Stimulated activated CD4-positive, alpha-beta T cell treated with anti-CD3 and anti-CD28 coated beads, Interleukin-15, amount 100 ng/mL, for 48 hours (primary cell): ENCODE measurements at places on chromosomes 5 and 9.

GRCh38 chr5:174737330-174737729 lies 12.9 kb downstream of the MSX2 start:
- no peak for DNase-seq

DNA sequence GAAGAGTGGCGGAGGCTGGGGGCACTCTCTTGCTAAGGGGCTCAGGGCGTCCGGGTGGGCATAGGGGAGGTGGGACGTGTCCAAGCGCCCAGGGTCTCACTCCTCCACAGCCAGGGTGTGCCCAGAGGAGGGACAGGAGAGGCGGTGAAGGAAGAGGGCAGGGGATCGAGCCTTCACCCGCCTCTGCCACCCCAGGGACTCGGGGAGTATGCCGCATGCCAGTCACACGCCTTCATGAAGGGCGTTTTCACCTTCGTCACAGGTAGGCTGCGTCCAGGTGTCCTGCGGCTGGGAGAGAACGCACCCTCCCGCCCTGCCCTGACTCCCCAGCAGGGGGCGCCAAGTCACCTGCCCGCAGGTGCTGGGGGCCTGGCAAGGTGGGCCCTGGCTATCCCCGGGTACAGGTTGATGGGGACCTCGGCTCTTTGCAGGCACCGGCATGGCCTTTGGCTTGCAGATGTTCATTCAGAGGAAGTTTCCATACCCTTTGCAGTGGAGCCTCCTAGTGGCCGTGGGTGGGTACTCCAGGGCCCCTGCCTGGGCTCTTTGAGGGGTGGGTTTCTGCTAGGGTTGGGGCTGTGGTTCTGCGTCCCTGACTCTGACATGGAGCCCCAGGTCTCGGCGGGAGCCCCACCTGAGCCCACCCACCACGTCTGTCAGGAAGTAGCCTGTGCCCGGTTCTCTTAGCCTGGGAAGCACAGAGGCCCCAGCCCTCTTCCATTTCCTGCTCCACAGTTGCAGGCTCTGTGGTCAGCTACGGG lies 552 bp downstream of the TMEM141 start:
- DNase-seq = peak; percentile 38

- no peak for DNase-seq
Measured at GRCh38 chr5:158514986-158515359, 584.7 kb downstream of the EBF1 start.

DNA sequence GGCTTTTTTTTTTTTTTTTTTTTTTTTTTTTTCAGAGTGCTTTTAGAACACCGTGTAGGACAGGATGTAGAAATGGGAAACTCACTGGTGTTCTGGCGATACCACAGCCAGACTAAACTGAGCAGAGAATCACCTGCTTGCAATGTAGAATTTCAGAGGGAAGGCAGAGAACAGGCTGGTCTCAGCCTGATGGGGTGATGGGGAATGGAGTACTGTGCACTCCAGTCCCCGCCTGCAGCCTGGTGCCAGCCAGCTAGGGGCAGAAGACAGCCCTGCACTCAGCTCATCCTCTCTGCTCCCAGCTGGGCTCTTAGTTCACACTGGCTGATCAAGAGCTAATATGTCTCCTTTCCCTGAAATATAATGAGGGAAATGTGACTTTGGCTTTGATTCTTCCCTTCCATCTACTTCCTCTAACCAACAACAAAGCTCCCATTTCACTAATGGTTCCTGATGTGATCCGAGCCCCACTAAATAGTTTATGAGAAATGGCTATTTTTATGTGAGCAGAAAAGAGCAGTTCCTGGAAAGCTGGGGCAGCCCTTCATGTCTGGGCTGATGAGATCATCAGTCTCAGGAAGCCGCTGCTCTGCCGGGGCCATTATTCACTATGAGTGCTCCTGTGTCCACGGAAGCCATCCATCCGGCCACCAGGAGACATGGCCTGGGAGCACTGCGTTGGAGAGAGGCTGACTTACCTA lies 209.7 kb downstream of the GADD45G start:
- DNase-seq = no peak

GRCh38 chr5:73444499-73445438 lies 3.8 kb downstream of the FOXD1 start:
- no peak for DNase-seq

GRCh38 chr5:139058121-139058520 lies 140.0 kb downstream of the SIL1 start:
- no peak for DNase-seq

DNA sequence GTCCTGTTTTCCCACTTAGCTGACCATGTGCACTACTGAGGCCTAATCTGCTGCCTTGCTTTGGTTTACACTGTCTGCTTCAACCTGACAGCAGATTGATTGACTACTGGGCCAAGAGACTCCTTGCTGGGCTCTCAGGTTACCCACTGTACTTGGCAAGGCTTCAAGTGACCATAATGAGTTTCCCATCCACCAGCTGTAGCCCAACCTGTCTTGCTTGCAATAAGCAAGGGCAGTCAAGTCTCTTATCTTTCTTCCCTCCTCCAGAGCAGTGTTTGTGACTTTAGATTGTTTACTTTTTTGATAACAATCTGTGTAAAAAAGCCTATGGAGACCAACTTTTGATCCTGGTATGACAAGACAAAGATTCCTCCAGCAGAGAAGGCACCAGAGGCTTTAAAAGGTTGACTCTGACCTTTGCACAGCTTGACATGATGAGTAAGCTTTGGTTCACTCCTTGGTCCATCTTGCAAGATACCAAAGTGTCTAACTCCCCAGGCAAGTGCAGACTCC lies 912.3 kb upstream of the SEMA6A start:
- DNase-seq = no peak

- no peak for DNase-seq
Measured at GRCh38 chr5:135433681-135434426, 13.3 kb downstream of the DCANP1 start.

DNA sequence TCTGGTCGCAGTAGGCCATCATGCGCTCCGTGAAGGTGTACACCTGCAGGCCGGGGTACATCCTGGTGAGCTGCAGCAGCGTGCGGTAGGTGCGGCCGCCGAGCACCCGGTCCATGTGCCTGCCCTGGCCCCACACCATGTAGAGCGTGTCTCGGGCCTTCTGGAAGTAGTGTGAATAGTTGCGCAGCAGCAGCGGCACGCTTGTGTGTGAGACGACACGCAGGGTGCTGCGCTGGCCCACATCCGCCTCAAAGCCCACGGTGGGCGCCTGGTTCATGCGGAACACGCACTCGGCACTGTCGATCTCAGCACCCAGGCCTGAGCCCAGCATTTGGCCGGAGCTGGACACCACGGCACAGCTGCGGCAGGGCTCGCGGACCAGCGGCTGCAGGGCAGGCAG lies 4.5 kb downstream of the ST6GALNAC4 start:
- no peak for DNase-seq

DNA sequence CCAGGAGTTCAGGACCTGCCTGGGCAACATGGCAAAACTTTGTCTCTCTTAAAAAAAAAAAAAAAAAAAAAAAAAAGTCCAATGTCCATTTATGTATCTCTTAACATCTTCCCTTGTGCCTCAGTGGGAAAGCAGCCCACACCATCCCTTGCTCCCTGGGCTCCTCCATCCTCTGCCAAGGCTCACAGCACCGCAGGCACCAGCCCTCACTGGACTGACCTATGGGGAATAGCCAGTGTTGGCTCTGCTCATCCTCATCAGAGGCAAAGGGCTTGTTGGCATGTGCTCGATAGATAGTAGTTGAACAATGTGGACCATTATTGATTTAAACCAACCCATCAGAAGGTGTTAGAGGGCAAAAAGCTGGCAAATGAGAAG lies 61.8 kb upstream of the LRRTM2 start:
- no peak for DNase-seq

DNA sequence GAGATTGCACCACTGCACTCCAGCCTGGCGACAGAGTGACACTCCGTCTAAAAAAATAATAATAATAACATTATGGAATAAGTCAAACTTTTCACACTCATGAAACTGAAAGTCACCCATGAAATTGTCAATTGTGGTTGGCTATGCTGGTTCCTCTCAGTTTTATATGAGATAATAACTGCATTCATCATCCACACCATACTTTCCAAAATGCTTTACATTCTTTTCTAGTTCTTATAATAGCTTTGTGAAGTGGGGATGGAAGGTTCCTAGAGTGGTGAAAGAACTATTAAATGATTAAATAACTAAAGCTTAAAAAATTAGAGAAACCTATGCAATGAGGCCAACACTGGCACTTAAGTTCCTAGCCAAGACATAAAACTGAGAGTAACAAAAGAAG lies 12.6 kb upstream of the ASPN start:
- no peak for DNase-seq

- DNase-seq = no peak
Measured at GRCh38 chr5:95177456-95177855, 107.4 kb downstream of the MCTP1 start.

DNA sequence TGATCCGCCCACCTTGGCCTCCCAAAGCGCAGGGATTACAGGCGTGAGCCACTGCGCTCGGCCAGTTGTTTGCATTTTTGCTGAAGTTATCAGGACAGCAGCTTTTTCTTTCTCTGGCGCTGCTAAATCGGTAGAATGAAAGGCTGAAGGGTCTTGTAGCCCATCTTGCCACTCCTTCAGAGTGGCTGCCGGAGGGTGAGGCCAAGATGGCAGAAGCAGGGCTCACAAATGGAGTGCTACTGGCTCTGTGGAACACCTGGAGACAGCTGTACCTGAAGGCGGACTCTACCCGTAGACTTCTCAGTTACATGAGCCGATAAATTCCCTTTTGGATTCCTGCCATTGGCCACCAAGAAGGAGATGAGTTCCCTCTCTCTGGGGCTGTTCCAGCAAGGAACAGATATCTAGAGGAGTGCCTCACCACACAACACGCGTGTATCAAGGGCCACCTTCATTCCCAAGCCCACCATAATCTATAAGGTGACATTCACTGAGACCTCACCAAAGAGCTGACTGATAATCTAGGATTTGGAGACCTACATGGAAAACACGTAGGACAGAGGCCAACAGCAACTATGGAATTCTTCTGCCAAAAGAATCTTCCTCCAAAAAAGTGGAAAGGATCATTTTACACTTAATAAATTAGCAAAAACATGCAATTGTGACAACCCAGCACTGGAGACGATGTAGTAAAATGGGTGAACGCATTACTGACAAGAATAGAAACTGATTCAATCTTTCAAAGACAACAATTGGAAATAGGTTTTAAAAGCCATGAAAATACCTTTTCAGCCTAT lies 21.8 kb downstream of the STK10 start:
- DNase-seq = no peak

DNA sequence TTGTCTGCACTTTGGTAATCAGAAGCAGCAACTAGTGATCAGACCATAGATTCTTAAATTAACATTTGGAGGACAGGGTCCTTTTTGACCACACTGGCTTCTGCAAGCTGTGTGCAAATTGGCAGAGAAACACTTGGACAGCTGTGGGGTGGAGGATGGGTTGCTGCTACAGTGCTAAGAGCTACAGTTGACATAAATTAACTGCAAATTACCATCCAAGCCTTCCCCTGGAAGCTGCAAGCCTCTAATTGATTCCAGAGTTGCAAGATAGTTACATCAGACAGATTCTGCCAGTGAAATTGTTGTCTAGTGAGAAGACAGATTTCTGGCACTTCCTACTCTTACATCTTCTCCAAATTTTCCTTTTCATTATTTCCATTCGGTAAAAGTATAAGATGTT lies 517.7 kb downstream of the DIRAS2 start:
- DNase-seq = no peak

DNA sequence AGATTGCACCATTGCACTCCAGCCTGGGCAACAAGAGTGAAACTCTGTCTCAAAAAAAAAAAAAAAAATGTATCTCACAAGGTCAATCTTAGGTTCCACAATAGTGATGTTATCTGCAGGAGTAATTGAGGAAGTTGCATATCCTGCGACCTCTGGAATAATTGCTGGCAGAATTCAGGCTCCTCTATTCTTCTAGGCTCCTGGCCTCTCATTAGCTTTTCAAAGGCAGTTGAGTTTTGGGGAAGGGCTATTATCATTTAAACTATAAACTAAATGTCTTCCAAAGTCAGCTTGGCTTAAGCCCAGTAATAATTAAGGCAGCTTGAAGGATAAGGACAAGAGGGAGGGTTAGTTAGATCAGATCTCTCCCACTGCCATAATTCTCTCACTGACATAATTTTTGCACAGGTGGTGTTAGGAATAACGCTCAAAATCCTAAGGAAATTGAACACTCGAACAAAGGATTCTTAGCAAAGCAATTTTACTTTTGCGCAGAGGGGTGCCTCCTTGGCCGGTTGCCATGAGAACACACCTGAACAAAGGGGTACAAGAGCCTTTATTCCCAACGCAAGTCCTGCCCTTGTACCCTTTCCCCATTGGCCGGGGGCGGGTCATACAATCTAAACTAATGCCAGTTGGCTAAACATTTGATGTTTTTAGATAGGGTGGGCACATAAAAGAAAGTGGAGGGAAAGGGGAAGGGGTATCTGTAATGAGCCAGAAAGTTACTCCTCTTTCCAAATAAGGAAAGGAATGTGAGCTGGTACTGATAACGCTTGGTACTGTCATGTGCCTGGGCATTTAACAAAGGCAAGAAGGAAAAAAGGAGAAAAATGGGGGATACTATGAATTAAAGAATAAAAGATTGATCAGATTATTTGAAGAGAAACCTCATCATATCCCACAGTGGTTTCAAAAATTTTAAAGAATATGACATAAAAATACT lies 106.4 kb upstream of the CCNG1 start:
- DNase-seq = no peak

GRCh38 chr5:89276566-89277305 lies 393.8 kb upstream of the MEF2C start:
- no peak for DNase-seq

GRCh38 chr5:151570512-151571269 lies 20.4 kb downstream of the FAT2 start:
- no peak for DNase-seq

- DNase-seq = no peak
Measured at GRCh38 chr9:78001946-78002731, 29.5 kb downstream of the GNAQ start.

DNA sequence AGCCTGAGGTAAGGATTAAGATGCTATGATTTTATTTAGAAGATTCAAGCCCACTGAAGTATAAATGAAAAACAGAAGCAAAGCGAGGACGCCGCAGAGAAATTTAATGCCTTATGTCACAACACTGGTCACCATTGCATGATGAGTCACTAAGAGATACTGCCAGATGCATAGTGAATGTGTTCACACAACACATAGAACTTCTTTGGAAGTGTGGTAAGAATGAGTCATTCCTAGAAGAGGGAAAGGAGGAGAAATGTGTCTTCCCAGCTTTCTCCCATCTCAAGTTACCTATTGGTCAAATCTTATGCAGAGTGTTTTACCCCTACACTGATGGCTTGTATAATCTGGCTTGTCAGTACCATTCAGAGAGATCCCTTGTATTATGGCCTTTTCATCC lies 465.3 kb upstream of the ARRDC3 start:
- no peak for DNase-seq

- no peak for DNase-seq
Measured at GRCh38 chr9:128214571-128215490, 11.7 kb downstream of the DNM1 start.
